Epithelial cell of proximal tubule (primary cell): ENCODE measurements at places on chromosomes 5 and 9. TPM values are rescaled to one million over a fixed set of nuclear protein-coding genes. Genes with fewer than 3 reads are reported as not detected.

Gene ENTREP1
- 0.87 and 4.6 TPM in 2 replicates for total RNA-seq

Gene MAML1
- total RNA-seq = 11.8 and 24.3 TPM in 2 replicates

Gene WDR38
- total RNA-seq = not detected in 2 replicates

Gene SPATA31D4
- not detected in 2 replicates for total RNA-seq

Gene SLC36A3
- total RNA-seq = not detected in 2 replicates
